ENCODE measurements at places on chromosomes 4 and X.

GRCh38 chrX:154540897-154541535 lies 5.6 kb downstream of the G6PD start:
- DNase-seq, result no peak

- no peak for DNase-seq
These were observed 155.1 kb downstream of the PPP3CA start for GRCh38 chr4:101192244-101192643.

GRCh38 chrX:83529950-83530349 lies 21.9 kb downstream of the POU3F4 start:
- no peak for DNase-seq

- DNase-seq, result no peak
These were observed 3.1 kb downstream of the ZGRF1 start for GRCh38 chr4:112633477-112634235.

- DNase-seq, result no peak
These were observed 529.8 kb upstream of the ACTRT1 start for GRCh38 chrX:128582036-128582435.

DNA sequence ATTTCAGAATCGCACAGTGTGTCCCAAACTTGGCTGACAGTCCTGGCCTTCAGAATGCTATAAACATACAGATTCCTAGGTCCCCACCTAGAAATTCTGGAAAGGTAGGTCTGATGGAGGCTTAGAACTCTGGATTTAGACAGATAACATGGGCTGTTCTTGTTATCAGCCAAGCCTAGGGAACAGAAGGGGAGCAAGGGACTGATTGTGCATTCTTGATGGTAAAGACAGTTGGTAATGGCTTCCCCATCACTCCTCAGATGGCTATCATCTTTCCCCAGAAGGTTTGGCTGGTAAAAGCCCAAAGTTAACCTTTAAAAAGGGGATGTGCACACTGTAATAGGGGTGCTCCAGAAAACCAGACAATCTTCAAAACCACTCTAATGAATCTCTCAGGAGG lies 35.7 kb downstream of the DIPK2B start:
- no peak for DNase-seq

GRCh38 chr4:17580969-17581368 lies 4.0 kb downstream of the LAP3 start:
- no peak for DNase-seq

- no peak for DNase-seq
These were observed 53.4 kb downstream of the IRF2 start for GRCh38 chr4:184420881-184421416.

DNA sequence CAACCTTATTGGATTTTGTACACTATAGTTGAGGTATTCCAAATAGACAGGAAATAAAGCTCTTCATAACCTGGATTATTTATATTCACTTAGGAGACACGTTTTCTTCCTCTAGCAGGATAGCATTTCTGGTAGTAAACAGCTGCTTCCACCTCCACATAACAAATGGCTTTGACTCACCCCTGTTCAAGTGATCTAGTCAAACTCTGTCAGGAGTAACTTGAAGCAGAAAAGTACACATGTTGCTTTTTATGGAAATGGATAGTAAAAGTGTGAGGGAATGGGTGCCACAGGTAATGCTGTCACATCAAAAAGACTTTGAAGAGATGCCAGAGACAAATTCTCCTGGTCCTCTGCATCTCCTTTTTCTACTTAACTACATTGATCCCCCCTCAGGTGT lies 258.7 kb upstream of the SLC7A11 start:
- DNase-seq, result no peak

- DNase-seq, result no peak
These were observed 80.2 kb downstream of the SH2D1A start for GRCh38 chrX:124426288-124427169.

GRCh38 chr4:170698334-170698733 lies 608.6 kb upstream of the AADAT start:
- DNase-seq, result no peak
